ENCODE measurements at places on chromosomes 11 and 22.

- no peak for DNase-seq
Observed at GRCh38 chr22:25644122-25644521, 79.6 kb downstream of the GRK3 start.

DNA sequence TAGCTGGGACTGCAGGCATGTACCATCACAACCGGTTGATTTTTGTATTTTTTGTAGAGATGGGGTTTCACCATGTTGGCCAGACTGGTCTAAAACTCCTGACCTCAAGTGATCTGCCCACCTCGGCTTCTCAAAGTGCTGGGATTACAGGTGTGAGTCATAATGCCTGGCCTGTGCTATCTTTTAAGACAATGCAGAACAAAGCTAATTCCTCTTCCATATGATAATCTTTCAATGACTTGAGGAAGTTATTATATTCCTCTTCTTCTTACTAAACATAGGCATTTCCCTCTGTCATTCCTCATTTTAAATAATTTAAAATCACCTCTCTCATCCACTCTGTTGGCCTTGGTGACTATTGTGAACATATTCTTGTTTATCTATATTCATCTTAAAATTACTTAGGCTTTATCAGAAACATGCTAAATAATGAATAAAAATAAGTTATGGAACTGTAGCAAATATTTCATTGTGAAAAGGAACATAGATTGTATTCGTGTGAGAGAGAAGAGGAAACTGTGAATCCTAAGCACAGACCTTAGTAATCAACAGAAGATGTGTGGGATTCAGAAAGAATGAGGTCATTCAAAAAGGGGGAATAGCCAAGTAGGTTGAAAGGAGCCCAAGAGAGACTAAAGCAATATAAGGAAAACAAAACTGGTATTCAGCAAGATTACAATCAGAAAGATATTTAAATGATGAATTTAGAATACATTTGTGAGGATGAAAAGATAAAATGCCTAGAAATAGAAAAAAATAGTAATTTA, 269.4 kb downstream of the TTC28 start:
- DNase-seq: no peak

- DNase-seq: no peak
Observed at GRCh38 chr22:19289475-19290161, 1.9 kb downstream of the CLTCL1 start.

DNA sequence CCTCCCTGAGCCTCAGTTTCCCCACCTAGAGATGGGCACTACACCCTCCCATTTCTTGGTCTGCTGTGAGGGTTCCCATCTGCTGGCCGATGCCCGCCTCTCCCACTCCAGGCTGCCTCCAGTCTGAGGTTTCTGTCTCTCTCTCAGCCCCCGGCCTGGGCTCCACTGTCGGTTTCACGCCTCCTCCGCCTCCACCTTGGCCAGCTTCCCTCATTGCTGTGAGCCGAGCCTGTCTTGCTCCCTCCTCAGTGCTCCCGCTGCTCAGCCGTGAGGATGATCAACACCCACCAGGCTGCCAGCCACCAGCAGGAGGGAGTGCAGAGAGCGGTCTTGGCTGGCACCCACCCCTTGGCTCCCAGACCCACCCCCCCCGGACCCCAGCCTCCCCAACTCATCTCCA, 61.0 kb downstream of the CYTH4 start:
- no peak for DNase-seq

GRCh38 chr22:23591846-23592245, 11.8 kb upstream of the IGLL1 start:
- DNase-seq: no peak

- DNase-seq: no peak
Observed at GRCh38 chr22:45336971-45337431, 27.3 kb downstream of the FAM118A start.

- DNase-seq: no peak
Observed at GRCh38 chr11:90594658-90595057, 371.8 kb upstream of the CHORDC1 start.

- DNase-seq: no peak
Observed at GRCh38 chr22:32042924-32043323, at the start of gene SLC5A1. TSS of gene SLC5A1 (plus strand) at chr22:32043261. CDS start at chr22:32043282, 21 bp downstream.

DNA sequence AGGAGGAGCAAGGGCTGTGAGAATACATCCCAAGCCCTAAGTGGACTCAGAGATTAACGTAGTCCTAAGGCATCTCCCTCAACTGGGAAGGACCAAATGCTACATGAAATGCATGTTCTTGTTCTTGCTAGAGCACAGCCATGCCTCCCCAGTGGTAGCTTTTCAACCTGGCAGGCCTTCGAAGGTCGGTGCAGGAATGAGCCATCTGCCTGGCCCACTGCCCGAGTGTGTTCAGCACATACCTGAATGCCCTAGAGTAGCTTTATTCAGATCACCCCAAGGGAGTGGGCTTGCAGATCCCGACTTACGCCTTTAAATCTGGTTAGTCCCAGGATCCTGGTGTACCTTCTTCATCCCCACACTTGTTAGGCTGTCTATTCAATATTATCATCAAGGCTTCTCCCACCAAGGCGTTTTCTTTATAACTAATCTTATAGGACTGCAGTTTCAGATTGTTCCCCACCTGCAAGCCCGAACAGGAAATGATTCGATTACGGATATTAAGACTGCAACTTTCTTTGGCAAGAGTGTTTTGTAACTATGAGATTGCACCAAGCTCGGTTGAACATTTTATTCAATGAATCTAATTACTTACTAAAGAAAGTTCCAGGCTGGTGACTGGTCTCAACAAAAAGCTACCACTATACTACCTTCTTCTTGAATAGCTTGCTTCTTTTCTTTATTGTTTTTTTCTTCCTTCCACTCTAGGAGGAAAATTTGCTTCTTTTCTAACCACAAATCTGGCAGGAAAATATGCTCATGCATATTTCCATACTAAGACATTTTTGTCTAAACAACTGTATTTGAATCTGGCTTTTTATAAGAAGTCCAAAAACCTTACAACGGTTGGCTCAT, 115.6 kb downstream of the SGSM3 start:
- DNase-seq: no peak

DNA sequence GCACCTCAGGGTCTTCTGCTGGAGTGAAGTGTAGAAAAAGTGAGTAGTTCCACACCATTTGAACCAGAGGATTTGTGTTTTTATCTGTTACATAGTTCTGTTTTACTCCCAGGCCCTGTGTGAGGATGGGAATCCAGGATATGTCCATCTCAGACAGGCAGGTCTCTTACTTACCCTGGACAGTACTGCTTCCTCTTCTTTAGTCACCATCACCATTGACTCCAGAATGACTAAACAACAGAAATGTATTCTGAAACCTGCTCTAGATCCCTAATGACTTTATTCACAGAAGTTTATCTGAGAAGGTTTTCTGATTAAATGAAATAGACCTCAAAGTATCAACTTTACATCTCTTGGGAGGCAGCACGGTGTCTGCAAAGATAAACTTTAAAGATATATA, 33.6 kb downstream of the CYP2R1 start:
- DNase-seq: no peak

- no peak for DNase-seq
Observed at GRCh38 chr11:56910785-56911184, 77.9 kb upstream of the OR5AK2 start.

GRCh38 chr11:116439361-116439677, 333.5 kb downstream of the BUD13 start:
- no peak for DNase-seq

DNA sequence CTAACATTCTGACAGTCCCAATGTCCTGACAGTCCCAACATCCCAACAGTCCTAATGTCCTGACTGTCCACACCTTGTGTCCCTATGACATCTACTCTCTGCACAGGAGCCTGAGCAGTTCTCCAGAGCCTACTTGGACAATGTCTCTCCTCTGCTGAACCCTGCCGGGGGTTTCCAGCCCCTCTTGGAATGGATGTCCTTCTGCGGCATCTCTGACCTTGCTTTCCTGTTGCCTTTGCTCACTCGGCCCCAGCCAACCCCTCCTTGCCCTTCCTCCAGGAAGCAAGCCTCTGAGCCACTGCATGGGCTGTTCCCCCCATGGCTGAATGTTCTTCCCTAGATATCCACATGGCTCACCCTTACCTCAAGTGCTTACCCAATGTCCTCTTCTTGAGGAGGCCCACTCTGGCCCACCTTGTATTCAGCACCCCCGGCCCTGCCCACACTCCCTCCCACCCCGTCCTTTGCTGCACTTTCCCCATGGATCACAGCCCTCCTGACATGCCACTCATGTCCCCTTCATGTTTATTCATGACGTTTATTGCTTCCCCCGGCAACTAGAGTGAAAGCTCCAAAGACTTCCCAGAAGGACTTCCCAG, 59.5 kb downstream of the DHCR7 start:
- DNase-seq: no peak

DNA sequence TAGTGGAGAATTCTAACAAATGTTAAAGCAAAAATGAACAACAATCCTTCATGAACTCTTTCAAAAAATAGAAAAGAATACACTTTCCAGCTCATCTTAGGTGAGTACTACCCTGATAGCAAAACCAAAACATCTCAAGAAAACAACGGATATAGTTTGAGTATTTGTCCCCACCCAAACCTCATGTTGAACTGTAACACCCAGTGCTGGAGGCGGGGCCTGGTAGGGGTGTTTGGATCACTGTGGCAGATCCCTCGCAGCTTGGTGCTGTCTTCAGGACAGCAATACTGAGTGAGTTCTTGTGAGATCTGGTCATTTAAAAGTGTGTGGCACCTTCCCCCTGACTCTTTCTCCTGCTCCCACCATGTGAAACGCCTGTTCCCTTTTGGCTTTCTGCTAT, 27.0 kb downstream of the NCAPD3 start:
- DNase-seq: no peak

DNA sequence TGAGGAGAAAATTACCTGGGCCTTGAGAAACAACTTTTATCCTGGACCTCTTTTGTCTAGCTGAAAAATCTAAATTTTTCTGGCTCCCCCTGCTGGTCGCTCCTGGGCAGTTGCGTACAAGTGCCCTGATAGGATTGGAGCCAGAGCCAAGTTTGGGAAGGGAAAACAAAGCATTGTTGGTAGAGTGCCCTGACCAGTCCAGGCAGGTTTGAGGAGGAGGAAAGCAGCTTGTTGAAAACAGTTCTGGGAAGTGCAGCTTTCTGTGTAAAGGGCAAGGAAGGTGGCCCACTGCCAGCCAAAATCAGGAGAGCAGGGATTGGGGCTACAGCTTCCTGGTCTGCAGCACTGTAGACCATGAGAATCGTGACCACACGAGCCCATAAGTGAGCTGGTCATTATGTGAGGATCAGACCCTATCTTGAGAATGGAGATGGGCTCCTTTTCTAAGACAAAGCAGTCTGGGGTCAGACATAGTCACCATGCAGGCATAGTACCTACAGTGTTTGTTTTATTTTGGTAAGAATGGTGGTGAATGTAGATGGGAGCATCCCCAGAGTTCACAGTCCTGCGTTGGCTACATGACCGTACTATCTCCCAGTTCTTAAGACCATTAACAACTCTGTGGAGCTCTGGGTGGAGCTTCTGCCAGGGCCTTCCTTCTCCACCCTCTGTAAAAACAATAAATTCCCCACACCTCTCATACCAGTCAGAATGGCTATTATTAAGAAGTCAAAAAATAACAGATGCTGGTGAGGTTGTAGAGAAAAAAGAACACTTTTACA, 21.3 kb upstream of the PIK3IP1 start:
- DNase-seq: peak; percentile 29

DNA sequence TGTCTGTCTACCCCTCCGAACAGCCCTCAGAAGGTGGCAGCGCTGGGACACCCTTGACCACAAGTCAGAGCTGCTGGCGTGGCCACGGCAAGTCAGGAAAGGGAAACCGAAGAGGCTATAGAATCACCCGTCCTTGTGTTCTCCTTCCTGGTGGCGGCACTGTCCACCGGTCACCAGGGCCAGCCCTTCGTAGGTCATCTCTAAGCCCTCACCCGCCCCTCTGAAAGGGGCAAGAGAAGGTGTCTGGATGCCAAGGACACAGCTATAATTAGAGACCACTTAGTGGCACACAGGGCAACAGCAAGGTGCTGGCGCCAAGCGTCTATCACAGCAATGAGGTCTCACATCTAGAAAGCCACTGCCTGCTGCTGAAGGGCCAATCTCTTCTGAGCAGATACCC, 320.9 kb downstream of the SHANK2 start:
- DNase-seq: no peak

GRCh38 chr11:70524096-70524922, 126.0 kb downstream of the CTTN start:
- DNase-seq: no peak

DNA sequence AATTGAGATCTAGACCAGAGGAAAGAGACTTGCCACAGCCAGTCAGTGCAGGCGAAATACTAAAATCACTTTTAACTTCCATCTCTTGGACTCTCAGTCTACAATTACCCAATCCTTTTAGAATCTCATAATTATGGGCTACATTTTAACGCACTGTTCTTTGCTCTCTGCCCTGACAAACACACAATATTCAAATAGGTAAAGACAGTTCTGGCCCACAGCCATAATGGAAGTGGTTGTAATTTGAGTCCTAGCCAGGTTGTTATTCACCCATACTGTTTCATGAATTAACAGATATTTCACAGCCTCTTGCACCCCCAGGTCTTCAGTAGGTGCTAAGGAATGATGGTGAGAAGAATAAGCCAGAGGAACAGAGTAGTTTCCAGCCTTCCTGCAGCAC, 830 bp downstream of the C11orf97 start:
- DNase-seq: no peak

Measured in activated CD4-positive, CD25-positive, alpha-beta regulatory T cell (primary cell).